Activated CD8-positive, alpha-beta memory T cell treated with anti-CD3 and anti-CD28 coated beads, Interleukin-2, amount 10 ng/mL, durations not matched to agents 7 days and 5 days (primary cell): ENCODE measurements at places on chromosomes 11 and 22. TPM values are rescaled to one million over a fixed set of nuclear protein-coding genes. Genes with fewer than 3 reads are reported as not detected.

- no peak for DNase-seq
Measured at GRCh38 chr11:62264004-62264403, 6.0 kb upstream of the SCGB2A2 start.

DNA sequence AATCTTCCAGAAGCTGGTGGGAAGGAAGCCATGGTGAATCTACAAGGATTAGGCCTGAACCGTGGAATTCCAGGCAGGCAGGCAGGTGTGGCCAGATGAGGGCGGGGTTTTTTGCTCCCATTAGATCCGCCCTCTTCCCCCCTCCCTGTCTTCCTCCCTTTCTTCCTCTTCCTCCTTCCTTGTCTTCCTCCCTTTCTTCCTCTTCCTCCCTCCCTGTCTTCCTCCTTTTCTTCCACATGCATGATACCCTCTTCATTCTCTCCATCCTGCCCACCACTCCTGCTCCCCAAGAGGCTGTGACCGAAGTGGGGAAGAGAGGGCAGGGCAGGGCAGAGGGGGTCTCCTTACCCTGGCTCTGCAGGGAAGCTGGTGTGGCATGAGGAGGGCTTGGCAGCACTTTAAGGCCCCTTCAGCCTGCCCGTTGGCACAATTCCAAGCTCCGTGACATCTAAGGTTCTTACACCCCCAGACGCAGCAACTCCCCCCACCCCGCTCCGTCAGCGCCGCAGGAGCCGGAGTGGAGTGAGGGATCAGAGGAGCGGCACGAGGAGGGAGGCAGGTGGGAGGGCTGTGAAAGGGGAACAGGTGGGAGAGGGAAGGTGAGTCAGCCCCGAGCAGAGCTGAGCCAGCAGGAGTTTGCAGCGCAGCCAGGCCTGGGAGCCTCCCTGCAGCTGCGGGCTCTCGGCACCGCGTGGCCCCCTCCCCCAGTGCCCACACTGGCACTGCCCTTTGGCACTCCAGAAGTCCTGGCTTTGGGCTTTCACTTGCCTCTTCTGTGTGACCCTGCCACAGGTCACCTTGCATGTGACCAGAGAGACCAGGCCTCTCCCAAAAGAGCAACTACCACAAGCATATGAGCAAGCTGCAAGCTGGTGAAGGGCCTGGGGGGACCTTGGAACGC lies 32.1 kb downstream of the KCNJ4 start:
- DNase-seq = no peak

DNA sequence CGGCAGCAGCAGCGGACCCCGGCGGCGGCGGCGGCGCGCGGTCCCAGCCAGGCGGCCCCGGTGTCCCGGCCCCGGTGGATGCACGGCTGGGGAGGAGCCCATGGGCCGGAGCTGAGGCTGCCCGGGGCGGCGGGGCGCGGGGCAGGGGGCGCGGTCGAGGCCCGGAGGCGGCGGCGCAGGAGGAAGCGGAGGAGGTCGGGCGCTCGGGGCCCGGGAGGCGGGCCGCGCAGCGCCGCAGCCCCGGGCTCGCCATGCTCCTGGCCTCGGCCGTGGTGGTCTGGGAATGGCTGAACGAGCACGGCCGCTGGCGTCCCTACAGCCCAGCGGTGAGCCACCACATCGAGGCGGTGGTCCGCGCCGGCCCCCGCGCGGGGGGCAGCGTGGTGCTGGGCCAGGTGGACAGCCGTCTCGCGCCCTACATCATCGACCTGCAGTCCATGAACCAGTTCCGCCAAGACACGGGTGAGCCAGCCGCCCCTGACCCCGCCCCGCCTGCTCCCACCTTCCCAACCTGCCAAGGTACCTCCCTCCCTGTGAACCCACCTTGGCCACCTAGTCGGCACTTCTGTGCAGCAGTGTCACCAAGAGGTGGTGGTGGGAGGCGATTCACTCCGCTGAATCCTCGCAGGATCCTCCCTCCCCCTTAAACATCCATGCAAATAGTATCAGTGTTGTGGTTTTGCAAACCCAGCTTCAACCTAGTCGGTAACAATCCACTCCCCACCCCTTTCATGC lies 580 bp downstream of the DTX4 start:
- no peak for DNase-seq

DNA sequence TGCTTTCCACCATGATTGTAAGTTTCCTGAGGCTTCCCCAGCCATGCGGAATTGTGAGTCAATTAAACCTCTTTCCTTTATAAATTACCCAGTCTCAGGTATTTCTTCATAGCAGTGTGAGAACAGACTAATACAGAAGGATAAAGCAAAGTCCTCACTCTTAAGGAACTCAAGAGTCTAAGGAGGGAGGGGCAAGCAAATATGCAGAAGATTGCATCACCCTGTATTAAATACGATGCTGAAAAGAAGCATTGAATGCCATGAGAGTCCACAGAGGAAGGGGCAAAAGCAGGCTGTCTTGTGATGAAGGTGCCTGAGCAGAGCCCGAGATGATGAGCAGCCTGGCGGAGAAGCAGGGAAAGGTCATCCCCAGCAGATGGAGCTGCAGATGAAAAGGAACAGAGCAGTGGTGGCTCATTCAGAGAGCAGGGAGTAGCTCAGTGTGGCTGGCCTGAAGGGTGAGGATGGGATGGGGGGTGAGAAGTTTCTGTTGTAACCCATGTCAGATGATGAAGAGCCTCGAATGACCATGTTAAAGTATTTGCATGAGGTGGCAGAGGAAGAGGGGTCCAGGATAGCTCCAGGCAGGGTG lies 6.3 kb upstream of the IZUMO1R start:
- no peak for DNase-seq

ABTB2 gene
- 16.8 TPM for total RNA-seq
